ENCODE measurements at places on chromosomes 3 and 15.

DNA sequence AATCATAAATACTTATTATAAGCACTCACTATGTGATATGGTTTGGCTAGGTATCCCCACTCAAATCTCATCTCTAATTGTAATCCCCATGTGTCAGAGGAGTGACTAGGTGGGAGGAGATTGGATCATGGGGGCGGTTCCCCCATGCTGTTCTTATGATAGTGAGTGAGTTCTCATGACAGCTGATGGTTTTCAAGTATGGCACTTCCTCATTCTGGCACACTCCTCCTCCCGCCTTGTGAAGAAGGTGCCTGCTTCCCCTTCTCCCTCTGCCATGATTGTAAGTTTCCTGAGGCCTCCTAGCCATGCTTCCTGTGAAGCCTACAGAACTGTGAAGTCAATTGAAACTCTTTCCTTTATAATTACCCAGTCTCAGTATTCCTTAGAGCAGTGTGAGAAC is 53.3 kb upstream of the CHMP2B start:
- no peak for DNase-seq

DNA sequence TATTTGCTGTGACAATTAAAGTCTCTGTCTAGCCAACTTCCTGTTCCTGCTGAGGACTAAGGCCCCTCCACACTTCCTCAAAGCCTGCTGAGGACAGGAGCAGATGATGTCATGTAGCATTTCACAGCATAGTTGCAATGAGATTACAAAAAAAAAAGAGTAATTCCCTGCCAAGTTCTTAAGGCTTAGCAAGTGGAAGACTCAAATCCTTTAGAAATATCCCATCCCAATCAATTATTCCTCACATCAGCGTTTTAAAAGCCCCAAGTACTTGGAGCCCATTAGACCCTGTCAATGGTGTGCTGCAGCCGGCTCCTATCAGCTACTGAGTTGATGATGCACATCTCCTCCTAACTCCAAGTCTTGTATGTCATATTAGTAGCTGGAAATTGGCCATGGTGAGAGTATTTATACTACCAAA is 51.7 kb downstream of the TRANK1 start:
- DNase-seq: no peak

DNA sequence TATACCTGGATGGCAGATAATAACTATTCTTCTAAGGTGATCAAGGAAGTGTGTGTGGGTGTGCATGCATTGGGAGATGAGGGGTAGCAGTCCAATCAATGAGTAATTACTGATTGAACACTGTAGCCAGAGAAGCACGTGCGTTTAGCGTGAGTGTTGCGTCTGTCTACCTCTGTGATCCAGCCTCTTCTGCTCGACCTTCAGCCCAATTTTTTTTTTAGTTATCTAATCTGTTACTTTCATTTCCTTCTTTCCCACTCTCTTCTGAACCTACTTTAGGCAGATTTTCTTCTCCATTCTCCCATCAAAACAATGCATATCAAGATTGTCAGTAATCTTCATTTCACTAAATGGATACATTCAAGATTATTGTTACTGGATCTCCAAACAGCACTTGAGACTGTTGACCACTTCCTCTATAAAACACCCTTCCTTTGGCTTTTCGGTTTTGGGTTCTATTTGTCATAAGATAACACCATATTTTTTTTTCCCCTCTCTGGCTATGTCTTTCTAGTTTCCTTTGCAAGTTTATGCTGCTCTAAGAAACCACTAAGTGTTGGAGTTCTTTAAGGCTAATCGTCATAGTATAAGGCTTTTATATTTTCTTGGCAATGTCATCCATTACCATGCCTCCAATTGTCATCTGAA is 41.0 kb downstream of the MCTP2 start:
- DNase-seq: no peak

DNA sequence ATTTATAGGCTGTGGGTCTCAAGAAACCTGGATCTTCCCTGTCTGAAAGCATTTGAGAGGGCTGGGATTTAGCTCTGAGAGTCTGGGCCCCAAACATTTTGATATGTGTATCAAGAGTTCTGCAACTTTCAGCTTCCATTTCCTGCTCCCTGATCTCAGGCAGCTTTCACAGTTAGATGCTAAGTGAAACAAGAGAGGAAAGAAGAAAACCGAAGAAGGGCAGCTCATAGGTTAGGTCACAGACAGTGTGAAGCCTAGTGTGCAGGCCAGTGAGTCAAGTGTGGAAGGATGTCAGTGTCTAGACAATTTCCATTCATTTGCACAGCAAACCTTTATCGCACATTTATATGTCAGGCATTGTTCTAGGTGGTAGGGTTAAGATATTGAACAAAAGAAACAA is 173.6 kb upstream of the PROK2 start:
- DNase-seq: no peak

GRCh38 chr3:155605571-155605970 is 139.3 kb downstream of the PLCH1 start:
- DNase-seq: no peak

- DNase-seq: no peak
These were observed 13.0 kb upstream of the MANF start for GRCh38 chr3:51371943-51372557.

- no peak for DNase-seq
These were observed 50.6 kb downstream of the SLC6A6 start for GRCh38 chr3:14452740-14453710.

DNA sequence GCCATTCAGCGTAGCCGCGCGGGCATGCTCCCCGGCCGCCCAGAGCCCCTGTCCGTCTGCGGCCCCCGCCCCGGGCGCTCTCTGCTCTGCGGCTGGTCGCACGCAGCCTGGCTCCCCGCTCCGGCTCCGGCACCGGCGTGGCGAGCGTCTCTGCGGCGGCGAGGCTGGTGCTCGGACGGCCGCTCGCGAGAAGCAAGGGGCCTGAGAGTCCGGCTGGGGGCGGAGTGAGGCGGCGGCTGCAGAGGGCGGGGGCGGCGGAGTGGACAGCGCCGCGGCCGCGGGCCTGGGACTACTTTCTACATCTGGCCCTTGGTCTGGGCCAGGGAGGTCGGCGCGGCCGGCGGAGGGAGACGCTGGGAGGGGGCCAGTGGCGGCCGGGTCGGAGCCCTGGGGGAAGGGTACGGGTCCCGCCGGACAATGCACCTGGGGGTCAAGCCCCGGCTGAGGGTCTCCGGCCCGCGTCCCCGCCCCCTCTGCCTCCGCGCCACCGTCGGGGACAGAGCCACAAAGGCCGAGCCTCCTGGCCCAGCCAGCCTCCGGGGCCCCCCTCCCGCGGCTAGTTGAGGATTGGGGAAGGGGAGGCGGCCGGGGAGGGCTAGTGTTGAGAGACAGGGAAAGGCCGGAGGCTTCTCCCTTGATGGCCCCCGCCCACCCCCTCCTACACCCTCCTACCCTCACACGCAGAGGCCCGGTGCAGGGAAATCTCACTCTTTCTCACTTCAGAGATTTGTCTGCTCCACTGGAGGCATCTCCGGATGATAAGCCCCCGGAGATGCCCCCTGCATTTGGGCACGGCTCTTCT is at the start of gene PRTG:
Gene PRTG (minus strand): TSS at position 226 of the 802 bp plus-strand sequence. CDS start 221 bp downstream, at position 5.
- DNase-seq: no peak

DNA sequence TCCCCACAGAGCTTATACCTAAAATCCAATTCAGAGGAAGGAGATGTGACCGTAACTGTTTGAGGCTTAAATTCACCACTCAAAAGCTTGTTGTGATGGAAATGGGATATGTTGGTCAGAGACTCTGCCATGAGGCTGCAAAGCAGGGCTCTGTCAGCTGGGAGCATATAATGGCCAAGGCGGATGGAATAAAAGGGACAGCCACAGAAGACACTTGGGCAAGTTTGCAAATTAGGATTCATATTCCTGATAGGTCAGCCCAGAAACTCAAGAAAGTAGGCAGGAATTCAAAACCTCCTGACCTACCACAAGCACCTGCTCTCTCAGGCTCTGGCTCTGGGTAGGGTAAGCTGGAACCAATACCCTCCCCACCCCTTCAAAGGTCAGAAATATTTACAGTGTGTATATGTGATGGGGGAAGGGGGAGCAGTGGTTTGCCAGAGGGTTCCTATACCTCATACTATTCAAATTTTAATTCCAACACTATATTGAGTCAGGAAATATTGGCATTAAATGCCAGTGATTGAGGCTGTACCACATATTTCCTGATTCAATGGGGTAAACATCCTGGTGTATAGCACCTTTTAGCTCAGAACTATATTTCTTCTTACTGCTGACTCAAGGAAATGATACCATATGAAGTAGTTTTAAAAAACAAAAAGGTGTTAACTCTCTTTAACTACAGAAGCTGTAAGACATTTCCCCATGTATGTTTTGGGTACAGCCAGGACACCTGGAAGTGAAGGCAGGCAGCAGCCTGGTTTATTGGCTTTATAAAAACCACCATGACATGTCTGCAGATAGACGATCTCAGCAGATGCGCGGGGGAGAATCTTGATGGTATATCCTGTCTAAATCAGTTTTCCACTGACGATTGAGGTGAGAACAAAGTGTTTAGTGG is 19.2 kb downstream of the FYCO1 start:
- DNase-seq: no peak

DNA sequence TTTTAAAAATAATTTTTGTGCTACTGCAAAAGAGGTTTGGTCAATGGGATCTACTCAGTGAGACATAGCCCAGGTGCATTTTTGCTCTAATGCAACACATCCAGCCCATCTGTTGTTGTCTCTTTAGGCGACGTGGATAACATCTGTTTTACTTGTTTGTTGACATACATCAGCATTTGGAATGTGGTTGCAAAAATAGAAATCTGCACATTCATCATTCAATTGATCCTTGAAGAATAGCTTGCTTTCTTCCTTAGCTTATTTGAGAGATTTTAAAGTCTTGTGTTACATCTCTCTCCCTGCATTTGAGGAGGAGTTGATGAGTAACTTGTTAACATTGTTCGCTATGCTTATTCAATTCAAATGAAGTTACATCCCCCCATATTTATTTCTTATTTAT is 1202.3 kb downstream of the NSUN3 start:
- DNase-seq: no peak

DNA sequence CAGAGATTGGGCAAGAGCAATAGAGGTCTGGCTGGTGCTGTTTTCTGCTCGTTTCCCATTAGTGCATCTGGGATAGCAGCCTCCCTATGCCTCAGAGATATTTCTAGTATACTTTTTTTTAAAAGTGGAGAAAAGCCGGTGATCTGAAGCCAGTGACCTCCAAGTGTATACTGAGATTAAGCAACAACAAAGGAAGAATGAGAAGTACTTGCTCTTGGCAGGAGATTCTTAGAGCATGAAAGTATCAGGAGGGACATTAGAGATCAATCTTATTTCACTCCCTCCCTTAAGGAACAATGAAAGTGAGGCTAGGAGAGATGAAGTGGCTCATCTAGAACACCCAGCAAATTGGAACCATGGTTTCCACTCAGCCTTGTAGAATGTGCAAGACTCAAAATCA is 423.3 kb downstream of the SOX2 start:
- no peak for DNase-seq

DNA sequence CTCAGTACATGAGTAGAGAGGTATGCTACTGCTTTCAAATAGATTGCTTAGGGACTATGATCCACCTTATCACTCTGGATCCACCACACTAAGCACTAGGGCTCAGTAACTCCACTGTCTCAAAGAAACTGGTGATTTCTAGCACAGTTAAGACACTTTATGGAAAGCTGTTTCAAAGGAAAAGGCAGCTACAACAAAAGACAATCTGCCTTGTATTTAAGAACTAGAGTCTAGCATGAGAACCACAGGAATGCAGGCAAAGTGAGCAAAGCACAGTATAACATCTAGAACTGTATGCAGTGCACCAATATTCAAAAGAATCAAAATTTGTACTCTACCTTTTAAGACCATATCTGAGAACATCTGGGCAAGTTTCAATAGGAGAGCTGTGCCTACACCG is 17.9 kb downstream of the TFRC start:
- DNase-seq: no peak

DNA sequence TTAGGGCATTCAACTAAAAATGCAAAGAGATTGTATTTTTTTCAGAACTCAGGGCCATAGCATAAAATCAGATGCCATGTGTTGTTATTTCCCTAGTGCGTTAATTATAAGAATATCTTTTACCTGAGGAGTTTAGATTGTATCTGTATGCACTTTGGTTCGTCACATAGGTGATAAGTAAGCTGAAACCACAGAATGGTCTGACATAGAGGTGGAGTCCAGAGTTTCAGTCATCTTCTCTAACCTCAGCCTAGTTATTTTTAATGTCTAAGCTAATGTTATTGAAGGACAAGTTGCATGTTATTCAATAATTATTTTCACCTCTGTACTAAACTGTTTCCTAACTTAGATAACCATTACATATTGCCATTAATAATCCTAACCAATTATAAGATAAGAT is 27.1 kb upstream of the CNTN4 start:
- no peak for DNase-seq

DNA sequence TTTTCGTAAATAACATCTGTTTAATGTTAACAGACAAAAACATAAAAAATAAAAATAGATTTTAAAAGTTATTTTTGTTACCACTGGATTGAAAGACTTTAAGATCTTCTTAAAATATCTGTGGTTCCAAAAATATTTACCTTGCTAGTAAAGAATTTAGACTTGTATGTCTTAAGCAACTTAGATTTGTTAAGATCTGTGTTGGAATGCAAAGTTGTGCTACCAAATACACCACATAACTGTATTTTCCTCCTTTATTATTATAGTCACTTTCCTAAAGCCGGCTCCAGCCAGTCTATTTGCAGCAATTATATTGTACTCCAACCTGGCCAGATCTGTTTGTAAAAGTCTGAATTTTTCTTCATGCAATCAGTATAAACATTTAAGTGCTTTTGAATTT is 63.7 kb downstream of the SPRED1 start:
- no peak for DNase-seq

DNA sequence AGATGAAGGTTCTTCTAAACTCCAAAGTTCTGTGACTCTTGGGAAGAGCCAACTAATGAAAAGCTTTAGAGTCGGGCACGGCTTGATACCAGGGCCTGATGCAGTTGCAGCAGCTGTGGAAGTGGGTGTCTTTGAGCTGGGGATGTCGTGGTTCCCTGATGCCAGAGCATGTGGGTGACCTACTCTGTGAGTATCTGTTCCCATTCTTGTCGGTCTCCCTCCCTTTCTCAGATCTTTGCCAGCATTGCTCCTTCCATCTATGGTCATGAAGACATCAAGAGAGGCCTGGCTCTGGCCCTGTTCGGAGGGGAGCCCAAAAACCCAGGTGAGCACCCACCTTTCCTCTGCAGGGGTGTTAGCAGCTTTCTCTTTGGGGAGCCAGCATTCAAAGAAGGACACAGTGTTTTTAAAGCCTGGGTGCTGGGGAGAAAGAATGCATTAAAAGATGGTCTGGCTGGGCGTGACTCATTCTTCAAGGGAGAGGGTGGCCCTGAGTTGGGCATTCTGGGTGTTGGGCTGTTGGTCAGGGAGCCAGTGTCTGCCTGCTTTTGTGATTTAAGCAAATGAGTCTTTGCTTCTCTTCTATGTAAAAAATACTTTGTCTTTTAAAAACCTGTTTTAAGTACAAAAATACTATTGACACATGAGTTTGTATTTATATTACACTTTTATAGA is 13.2 kb upstream of the PODXL2 start:
- DNase-seq: no peak
